ENCODE measurements at places on chromosomes 7 and 10.

- no peak for DNase-seq
Observed at GRCh38 chr7:120131096-120131839, 141.7 kb upstream of the KCND2 start.

DNA sequence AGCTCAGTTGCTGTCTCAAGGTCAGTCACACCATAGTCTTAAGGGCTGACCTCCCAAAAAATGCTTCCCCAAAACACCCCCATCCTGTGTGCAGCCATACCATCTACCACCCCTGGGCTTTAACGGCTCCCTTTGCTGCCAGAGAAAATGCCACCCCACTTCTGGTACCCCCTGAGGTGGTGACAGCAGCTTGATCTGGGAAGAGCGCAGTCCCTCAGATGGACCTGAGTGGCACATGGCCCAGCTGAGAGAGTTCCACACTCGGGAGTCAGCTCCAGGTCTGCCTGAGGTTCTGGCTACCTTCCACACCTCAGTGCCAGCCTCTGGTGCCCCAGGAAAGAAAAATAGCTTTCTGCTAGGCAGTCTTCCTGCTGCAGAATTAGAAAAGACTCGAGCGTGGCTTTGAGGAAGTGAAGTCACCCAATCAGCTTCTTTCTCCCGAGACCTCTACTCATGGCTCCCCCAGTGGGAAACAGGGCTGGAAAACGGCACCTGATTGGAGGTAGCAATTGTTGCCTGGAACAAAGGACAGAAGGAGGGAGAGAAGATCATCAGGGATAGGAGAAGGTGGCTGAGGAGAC, 151.7 kb downstream of the ARHGAP21 start:
- no peak for DNase-seq

- DNase-seq: no peak
Observed at GRCh38 chr10:113426181-113426877, 126.5 kb upstream of the HABP2 start.

DNA sequence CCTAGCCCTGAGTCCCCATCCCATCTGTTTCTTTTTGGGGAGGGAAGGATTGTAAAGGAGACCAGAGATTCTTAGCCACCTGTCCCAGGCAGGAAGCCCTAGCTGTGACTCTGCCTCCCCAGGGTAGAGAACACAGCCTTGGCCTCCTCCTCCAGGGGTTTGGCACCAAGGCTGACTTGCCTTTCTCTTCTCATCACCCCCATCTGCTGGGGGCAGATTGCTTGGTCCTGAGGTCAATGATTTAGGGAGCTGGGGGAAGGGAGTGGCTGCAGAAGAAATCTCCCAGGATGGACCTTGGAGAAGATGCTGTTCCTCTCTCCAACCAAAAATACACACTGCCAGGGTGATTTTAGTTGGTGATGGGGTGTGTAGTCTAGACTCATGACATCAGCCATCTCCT, 2.6 kb upstream of the MNX1 start:
- DNase-seq: no peak

GRCh38 chr10:86904600-86904999, 52.8 kb downstream of the MMRN2 start:
- no peak for DNase-seq

DNA sequence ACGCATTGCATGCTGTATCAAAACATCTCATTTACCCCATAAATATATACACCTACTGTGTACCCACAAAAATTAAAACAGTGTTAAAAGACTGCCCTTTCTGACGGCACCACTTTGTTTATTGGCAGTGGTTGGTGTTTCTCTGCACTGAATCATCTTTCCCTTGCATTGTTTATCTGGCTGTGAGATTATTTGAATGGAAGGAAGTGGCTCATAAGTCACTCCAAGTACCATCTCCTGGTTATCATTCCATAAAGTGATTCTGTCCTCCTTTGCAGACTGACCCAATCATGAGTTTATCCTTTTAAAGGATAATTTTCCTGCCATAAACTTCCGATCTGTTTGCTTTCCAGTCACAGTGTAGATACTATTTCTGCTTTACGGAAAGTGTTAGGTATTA, 183.8 kb downstream of the CAMK1D start:
- DNase-seq: no peak

- no peak for DNase-seq
Observed at GRCh38 chr10:121596689-121597503, 1.3 kb downstream of the FGFR2 start.

DNA sequence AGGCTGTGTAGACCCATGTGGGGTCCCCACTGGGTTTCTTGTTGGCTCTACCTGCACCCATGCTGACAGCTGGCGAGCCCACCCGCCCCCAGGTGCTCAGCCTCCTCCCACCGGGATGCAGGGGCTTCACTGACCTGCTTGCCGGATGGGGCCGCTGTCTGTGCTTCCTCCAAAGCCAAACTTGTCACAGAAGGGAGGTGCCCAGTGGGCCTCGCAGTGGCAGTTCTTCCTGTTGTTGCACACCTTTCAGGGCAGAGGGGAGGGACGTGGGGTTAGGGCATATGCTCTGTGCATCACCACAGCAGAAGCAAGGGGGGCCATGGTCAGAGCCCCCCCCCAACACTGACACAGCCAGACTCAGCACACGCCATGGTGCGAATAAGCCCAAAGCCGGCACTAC, 146.5 kb downstream of the FANK1 start:
- DNase-seq: no peak

GRCh38 chr10:33459602-33460001, 125.1 kb upstream of the NRP1 start:
- no peak for DNase-seq

DNA sequence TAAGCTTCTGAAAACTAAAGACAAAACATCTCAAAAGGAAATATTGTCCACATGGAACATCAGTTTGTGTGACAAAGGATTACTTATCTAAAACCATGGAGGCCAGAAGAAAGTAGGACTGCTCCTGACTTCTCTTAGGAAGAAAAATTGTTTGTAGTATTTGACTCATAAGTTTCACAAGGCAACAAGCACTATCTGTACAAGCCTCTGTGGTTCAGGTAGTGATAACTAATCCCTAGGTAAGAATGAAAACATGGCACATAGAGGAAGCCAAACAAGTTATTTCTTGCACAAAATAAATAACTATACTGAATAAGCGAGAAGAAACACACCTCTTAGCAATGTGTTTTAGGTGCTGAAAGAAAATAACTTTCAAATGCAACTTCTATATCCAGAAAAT, 30.3 kb downstream of the TFPI2 start:
- DNase-seq: no peak

DNA sequence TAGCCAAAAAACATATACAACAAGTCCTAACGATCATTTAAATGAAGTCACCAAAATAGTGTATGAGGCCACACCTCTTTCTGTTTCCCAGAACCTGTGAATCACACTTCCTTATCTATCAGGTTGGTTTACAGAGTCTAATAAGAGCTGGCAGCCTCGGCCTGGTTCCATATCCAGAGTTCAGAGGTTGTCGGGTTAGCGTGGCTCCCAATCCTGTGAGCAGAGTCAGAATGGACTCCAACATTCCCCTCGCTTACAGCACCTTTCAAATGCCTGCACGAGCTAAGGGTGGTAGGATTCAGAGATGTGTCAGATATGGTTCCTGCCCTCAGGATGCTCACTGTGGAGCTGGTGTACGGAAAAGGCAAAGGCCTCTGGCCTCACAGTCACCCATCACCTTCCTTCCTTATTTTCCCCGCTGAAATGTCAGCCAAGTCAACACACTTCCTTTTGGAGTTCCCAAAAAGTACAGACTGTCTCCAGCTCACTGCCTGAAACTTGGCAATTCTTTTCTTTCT, 6.0 kb downstream of the IL15RA start:
- no peak for DNase-seq

GRCh38 chr7:51237446-51238133, 79.0 kb downstream of the COBL start:
- DNase-seq: no peak

GRCh38 chr10:94997741-94998174, 59.3 kb downstream of the CYP2C9 start:
- DNase-seq: no peak

DNA sequence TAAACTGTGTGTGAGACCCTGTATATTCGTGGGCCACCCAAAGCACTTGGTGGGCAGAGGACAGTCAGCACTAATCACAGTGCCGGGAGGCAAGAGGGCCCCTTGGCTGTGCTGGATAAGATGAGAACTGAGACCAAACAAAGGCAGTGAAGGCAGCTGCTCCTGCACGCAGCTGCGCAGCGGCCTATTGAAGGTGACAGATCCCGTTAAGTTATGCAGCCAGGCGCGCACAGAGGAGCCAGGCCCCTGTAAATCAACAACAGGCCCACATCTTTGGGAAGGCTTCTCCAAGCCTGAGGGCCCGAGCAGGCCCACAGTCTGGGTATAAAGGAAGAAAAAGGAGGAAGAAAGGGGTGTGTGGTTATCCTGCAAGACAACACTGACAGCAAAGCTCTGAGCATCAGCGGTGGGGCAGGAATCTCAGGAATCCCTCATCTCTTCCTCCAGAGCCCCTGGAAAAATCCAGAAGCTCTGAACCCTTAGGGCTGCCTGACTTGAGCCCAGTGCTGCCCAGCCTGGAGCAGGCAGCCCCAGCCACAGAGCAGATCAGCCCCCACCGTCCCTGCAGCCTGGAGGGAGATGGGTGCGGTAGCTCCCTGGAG, 154.2 kb downstream of the ARHGAP12 start:
- DNase-seq: no peak

- no peak for DNase-seq
Observed at GRCh38 chr7:75762350-75762917, 9.6 kb downstream of the CCL26 start.

DNA sequence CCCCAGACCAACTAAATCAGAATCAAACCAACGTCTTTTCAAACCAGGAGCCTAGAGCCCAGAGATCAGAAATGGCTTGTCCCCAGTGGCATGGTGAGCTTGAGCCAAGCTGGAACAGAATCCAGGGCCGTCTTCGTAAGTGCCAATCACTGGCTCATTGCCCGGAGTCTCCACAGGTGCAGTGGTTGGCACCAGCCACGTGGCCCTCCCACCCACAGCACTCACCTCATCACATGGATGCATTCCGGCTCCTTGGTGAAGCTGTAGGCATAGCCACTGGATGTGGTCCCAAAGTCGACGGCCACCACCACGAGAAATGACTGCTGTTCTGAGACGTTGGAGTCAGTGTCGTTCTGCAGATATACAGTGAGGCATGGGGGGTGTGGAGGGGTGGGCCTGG, 37.4 kb downstream of the HSPA12A start:
- DNase-seq: no peak

DNA sequence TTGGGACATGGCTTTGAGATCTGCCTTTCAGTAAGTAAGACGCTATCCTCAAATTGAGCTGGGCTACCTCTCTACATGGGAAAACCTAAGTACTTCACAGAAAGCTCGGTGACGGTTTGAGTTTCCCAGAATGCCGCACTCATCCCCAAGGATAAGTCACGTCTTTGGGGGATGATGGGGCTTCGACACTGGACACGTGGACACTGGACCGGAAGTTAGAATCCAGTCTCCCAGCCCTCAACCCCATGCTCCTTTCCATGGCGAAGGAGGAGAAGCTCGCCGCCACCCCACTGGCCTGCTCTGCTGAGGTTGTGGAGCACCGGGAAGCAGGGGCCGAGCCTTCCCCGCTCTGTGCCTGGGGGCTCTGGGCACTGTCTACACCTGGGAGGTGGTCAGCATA, 27.5 kb downstream of the PTPRE start:
- no peak for DNase-seq

DNA sequence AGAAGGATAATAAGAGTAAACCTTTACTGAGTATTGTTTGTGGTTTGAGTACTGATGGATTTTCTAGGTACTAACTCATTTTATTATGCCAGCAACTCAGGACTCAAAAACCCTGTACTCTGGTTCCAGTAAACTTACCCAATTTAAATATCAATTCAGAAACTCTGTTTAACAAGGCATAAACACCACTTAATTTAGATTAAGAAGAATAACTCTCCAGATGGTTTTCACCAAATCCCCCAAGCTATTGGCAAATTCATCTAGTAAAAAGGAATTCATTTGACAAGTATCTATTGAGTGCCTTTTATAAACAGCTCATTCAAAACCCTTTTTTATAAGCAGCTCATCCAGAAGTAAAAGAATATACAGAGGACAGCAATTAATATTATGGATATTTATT, 572.4 kb downstream of the PHTF2 start:
- no peak for DNase-seq

DNA sequence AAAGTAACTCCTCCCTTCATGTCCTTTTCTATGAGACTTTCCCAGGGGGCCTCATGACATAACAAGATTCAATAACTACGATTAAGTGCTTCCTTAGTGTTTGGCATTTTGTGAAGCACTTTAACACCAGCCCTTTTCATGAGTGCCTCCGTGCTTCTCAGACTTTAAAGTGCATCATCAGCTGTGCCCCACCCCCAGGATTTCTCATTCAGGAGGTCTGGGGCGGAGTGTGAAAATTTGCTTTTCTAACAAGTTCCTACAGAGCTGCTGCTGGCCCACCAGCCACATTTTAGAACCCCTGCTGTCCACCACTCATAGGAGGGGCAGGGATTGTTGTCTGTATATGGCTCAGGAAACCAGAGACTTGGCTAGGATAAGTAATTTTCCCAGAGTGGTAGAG, 445.3 kb downstream of the LRMDA start:
- DNase-seq: no peak

DNA sequence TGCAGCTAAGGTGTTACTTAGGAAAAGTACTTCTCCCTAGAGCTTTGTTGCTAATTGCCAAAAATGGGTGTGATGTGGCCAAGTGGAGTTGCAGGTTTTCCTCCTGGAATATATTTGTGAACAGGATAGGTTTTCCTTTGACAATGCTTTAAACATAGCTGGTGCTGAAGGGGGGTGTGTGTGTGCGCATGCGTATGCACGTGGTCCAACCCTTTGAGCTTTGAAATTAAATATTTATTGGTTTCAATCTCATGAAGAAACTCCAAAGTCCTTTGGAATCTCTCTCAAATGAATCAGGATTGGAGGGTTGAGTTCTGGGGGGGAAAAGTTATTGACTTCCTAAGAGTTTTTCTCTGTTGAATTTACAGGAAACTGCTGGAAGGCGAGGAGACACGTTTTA, 11.1 kb downstream of the INA start:
- DNase-seq: no peak

DNA sequence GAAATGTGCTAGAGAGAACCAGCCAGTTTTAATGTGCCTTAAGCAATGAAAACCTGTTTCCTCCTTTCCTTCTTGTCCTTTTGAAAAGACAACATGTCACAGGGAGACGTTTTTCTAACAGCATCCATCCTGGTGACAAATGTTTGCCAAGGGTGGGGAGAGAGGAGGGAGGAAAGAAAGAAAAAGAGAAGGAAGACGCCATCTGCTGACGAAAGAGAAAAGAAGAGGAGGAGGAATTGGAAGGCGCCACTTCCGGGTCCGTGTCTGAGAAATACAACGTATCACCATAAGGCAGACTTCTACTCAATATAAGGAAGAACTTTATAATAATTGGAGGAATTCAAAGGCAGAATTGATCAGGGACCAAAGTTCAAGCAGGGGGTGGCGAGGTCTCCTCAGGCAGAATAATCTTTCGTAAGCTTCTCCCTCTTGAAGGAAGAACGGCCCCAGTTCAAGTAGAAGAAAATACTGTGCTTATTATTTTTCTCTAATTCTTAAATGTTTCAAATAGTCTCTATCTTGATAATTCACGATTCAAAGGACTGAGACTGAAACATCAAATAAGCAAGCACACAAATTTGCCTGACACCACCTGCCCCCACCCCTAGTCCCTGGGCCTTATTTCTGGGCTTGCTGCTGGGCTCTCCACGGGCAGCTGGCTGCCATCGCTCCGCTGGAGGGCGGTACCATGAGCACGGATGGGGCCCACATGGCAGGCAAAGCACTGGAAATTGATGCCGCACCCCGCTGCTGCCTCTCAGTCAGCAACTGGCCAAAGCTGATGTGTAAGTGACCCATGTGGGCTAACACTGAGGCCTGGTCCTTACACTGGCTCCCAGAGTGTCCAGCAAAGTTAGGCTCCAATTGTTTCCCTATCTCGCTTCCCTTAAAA, 273.7 kb upstream of the KLF14 start:
- DNase-seq: peak; percentile 82

GRCh38 chr10:23405540-23405939, 33.3 kb upstream of the OTUD1 start:
- no peak for DNase-seq

All from CD4-positive, alpha-beta T cell treated with Interleukin-4 for 1 hour (primary cell).